ENCODE measurements at places on chromosomes 16 and 17. TPM values are rescaled to one million over a fixed set of nuclear protein-coding genes. Genes with fewer than 3 reads are reported as not detected.

DNA sequence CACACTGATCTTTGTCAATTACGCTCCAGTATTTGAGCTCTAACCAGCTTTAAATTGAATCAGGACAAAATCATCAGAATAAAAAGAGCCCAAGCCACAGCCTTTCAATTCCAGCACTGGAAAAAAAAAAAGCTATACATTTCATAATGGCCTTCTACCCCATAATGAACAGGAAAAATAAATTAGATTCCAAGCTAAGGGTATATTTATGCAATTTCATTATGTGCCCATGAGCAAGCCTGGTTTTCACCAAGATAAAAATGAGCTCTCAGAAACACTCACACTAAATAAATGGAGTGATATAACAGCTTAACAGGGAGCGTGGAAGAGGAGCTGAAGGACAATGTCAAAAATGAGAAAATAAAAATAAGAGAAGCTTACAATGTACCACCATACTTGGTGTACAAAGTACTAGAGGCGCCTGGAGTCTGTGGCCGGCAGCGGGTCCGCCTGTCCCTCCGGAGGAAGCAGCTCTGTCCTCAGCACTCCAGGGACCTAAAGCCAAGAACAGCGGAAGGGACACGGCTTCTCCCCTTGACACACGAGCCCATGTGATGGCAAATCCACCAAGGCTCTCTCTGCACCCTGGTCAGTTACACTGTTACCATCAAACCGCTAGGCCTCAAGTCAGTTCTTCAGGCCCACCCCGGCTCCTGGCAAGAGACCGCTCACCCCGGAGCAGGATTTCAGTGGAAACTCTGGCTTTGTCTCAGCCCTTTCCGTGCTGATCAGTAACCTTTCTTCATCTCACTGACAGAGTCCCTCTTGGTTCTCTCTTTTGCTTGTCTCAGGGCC lies 69.6 kb downstream of the RBFOX3 start:
- no peak for DNase-seq

- DNase-seq, result peak; percentile 95
These were observed 338 bp upstream of the RPL19 start for GRCh38 chr17:39199820-39200069.

DNA sequence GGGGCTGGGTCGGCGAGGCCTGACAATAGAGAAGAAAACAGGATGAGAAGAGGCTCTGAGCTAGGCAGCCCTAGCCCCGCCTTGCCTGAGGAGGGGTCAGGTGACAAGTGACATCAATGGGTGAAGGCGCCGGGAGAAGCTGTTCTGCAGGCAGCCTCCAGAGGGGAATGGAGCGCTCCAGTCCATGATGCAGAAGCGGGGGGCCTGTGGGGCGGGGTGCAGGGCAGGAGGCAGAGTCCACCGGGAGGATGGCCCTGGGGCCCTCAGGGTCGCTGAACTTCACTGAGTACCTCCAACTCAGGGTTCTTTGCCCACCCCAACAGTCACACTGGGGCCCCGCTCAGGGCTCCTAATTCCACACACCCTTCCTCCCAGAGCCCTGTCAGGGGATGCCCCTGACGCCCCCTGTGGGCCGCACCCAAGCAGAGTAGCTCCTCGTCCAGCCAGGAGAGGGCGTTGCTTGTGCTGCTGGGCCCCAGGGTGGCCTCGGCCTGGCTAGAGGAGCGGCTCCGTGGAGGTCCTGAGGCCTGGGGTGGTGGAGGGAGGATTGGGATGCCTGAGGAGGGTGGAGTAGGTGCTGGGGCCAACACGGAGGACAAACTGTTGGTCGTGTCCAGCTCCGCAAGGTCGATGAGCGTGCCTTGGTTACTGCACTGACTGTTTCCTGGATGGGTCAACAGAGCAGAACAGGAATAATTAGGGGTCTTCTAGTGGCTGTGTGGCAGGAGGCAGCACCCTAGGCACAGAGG lies 20.8 kb downstream of the GGA3 start:
- DNase-seq, result no peak

The EFCAB5 gene
- not detected for total RNA-seq

The LLGL2 gene
- total RNA-seq, result 4.7 TPM

GRCh38 chr16:79331066-79331465 lies 269.5 kb downstream of the MAF start:
- DNase-seq, result no peak

- DNase-seq, result no peak
These were observed 668 bp downstream of the ATPAF2 start for GRCh38 chr17:18038149-18038850.

- DNase-seq, result no peak
These were observed 48.4 kb upstream of the ALDH3A1 start for GRCh38 chr17:19796457-19796856.

The CDH5 gene
- total RNA-seq, result 51.9 TPM

The SLC22A31 gene
- total RNA-seq, result not detected

The SLC47A2 gene
- not detected for total RNA-seq

The PARD6A gene
- 3.4 TPM for total RNA-seq

DNA sequence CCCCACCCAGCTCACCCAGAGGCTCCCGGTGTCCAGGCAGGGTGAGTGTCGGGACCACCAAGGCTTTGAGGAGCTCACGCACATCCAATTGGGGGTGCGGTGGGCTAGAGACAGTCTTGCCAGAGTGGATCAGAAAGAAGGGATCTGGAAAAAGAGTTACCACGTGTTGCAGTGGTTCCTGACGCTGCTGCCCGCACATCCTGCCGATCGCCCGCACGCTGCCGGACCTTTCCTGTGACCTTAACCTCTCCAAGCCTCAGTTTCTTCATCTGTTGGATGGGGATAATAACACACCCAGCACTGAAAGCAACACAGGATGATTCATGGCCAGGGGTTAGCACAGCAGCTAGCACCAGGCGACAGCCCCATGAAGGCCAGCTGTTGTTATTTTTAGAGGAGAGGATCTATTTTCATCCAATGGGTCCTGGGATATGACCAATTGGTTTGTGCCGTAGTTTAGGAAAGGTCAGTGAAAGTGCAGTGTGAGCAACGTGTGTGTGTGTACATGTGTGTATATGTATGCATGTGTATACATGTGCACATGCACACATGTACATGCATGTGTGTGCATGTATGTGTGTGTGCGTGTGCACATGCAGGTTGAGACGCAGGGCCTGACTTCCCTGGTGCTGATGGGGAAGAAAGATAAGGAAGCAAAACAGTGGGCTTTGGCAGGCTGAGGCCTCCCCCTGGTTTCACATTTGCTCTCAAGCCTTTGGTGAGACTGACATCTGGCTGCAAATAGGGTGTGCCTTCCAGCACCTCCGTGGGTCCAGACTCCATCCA lies 2.5 kb downstream of the ITGAX start:
- peak; percentile 57 for DNase-seq

GRCh38 chr16:20798364-20798763 lies 7.9 kb downstream of the ERI2 start:
- DNase-seq, result no peak

The DVL2 gene
- 22.5 TPM for total RNA-seq
